ENCODE measurements at places on chromosomes 3 and 15. TPM values are rescaled to one million over a fixed set of nuclear protein-coding genes. Genes with fewer than 3 reads are reported as not detected.

Gene ABHD17C
- total RNA-seq: 9.6 TPM

Gene KCNMB3
- total RNA-seq: 4.9 TPM

Gene FBXO40
- 0.22 TPM for total RNA-seq

Gene MORF4L1
- 632 TPM for total RNA-seq

Gene GUCA1C
- 14.0 TPM for total RNA-seq

Gene PYGO1
- total RNA-seq: 36.4 TPM

Gene PLCH1
- 35.0 TPM for total RNA-seq

Gene CATSPER2
- 5.7 TPM for total RNA-seq

Gene CP
- 47.8 TPM for total RNA-seq

Gene GPR62
- total RNA-seq: 0.27 TPM

Gene CSPG4
- 25.8 TPM for total RNA-seq

Gene RARRES1
- 11.8 TPM for total RNA-seq

Gene PLA2G4D
- total RNA-seq: not detected

Gene EIF2A
- 195 TPM for total RNA-seq

Gene GATM
- total RNA-seq: 49.4 TPM

Gene SUCNR1
- not detected for total RNA-seq

Gene DNAH1
- total RNA-seq: 9.0 TPM

Gene SMCO1
- total RNA-seq: 0.38 TPM

Gene PTH1R
- total RNA-seq: 14.7 TPM

Gene FBXW12
- total RNA-seq: not detected

Gene CKMT1B
- total RNA-seq: 6.7 TPM

Gene PLA2G4B
- total RNA-seq: 8.0 TPM

Gene SLC2A2
- not detected for total RNA-seq

Gene CYP11A1
- 1.0 TPM for total RNA-seq

Gene ACKR4
- total RNA-seq: 6.6 TPM

Gene RASGRP1
- 16.3 TPM for total RNA-seq

Gene ATG7
- 79.7 TPM for total RNA-seq

Gene TMC3
- 0.22 TPM for total RNA-seq

Gene CYP1A2
- not detected for total RNA-seq

Gene SLC35A5
- 65.5 TPM for total RNA-seq

Gene SH2D7
- not detected for total RNA-seq

Gene KBTBD13
- not detected for total RNA-seq

Gene FBN1
- 322 TPM for total RNA-seq

Gene LIPH
- 3.3 TPM for total RNA-seq

Gene PRSS50
- 1.2 TPM for total RNA-seq
